A549 treated with RU486 at 1 μM for 4 hours (cell line): ENCODE measurements at places on chromosomes 3 and 15. TPM values are rescaled to one million over a fixed set of nuclear protein-coding genes. Genes with fewer than 3 reads are reported as not detected.

Gene CCDC39
- not detected in 5 replicates for total RNA-seq

Gene SNRPA1
- 110 to 130 TPM (median 116 TPM) in 5 replicates for total RNA-seq

Gene RAB6B
- 0.91 to 2.8 TPM (median 2.2 TPM) in 5 replicates for total RNA-seq

Gene TRNT1
- total RNA-seq = 25.0 to 36.2 TPM (median 33.8 TPM) in 5 replicates

Gene ARL14
- total RNA-seq = 0.57 to 1.2 TPM (median 1.0 TPM) in 5 replicates

Gene SGO1
- total RNA-seq = 12.0 to 19.5 TPM (median 15.9 TPM) in 5 replicates
